Left cardiac atrium (tissue), 4 donors: ENCODE measurements at places on chromosomes 3 and 15.

- no peak for DNase-seq
Observed at GRCh38 chr3:177224414-177224813, 27.1 kb upstream of the TBL1XR1 start.

DNA sequence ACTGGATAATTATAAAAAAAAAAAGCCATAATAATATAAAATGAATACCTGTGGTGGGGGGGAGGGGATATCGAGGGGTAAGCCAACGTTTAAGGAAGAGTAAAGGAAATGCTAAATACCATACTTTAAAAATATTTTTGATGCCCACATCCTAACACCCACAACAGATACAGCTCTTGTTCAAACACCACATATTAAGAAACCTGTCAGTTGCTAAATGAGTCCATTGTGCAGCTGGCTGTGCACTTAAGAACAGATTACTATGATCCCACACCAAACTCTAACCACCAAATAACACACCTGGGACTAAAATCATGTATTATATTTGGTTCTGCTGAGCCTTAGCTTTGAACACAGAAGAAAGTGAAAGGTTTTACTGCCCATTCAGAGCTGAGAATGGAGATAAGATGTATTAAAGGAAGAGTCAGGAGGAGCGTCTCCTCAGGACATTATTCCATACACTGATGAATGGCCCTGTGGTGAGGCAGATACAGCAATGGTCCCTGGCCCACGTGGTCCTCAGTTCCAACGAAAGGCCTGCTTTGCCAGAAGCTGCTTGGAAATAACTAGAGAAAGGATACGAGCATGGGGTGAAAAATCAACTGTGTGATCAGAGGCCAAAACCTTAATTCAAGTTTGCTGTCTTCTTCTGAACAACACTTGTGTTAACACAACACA, 515.4 kb downstream of the FOXP1 start:
- DNase-seq = no peak

DNA sequence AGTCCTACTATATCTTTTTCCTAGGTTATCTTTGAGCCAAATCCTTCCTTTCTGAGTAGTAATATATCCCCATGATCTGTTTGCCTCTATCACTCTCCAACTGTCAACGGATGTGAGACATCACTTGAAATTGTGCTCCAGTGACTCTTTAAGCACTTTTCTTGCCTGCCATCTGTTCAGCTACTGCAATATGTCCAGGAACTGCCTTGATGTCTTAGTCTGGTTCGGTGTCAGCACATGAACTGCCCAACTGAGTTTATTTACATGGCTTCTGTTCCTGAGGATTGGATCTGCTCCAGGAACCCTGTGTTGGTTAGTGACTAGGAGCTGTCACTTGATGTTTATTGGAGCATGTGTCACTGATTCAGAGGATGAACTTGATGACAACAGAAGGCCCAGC, 116.5 kb downstream of the SLC9A9 start:
- no peak for DNase-seq

GRCh38 chr3:102189956-102190723, 244.7 kb upstream of the ZPLD1 start:
- DNase-seq = no peak

DNA sequence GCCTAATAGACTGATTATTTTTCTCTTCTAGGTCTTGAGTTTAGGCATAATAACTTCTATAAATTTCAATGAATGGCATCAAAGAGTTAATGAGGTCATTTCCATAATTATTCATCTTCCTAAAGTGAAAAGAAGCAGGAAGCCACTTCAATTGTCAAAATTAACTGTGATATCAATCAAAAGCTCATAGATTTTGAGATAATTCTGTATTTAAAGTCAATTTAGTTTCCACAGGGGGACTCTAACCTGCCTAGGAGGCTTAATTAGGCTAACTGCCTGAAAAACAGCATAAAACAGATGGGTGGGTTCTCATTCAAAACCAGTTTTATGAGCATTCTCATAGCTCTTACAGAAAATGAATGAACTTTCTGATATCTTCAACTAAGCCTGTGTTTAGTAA, 177.8 kb downstream of the OTOL1 start:
- DNase-seq = no peak

- DNase-seq = no peak
Observed at GRCh38 chr3:195903950-195904290, 4.4 kb downstream of the TNK2 start.

DNA sequence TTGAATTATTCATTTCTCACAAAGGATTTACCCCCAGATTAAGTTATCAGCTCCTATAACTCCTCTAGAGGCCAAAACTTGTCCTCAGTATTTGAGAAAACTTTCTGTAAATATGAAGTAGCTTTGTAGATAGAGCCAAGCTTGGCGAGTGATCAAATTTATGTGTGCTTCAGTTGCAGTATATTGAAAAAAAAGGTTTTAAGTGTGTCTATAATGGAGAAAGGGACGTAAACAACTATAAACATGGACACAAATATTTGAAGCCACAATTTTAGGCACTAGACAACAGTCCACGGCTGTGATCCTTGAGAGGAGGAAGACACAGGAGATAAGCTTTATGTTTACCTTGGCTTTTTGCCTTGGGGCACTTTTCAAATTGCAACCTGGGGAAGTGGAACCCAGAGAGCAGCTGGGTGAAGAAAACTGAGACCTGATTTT, 118.7 kb downstream of the THRB start:
- DNase-seq = no peak

GRCh38 chr3:99873269-99874102, 55.8 kb downstream of the CMSS1 start:
- DNase-seq = no peak

DNA sequence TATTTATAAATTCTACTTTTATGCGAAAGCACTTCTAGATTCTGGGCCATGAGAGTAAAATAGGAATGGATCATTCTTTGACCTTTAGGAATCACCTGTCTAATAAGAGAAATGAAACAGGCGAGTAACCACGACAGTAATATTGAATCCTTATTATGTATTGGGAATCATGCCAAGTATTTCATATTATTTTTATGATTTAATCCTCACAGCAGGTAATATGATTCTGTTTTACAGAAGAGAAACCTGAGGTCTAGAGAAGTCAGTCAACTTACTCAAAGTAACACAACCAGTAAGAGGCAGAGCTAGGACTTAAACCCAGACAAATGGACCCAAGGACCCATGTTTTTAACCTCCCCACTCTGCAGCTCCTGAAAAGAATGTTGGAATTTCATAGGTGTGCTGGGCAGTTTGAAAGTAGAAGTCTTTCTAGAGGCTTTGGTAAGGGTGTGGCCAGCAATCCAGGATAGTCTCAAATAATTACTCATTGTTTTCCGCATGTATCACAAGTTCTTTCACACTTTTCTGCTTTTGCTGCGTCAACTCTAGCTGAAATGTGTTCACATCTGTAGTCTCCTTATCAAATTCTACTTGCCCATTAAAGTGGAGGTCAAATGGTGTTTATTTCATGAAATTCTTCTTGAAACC, 181.7 kb downstream of the TPRG1 start:
- no peak for DNase-seq

- DNase-seq = no peak
Observed at GRCh38 chr3:14228681-14229470, 50.3 kb downstream of the LSM3 start.

- DNase-seq = no peak
Observed at GRCh38 chr3:130900959-130901358, 7.1 kb downstream of the ATP2C1 start.

GRCh38 chr3:18079739-18080138, 337.3 kb upstream of the TBC1D5 start:
- no peak for DNase-seq

- DNase-seq = peak; percentile 54
Observed at GRCh38 chr3:126522363-126522788, 1.6 kb upstream of the CHST13 start.

GRCh38 chr15:51366071-51366470, 24.6 kb downstream of the GLDN start:
- no peak for DNase-seq

DNA sequence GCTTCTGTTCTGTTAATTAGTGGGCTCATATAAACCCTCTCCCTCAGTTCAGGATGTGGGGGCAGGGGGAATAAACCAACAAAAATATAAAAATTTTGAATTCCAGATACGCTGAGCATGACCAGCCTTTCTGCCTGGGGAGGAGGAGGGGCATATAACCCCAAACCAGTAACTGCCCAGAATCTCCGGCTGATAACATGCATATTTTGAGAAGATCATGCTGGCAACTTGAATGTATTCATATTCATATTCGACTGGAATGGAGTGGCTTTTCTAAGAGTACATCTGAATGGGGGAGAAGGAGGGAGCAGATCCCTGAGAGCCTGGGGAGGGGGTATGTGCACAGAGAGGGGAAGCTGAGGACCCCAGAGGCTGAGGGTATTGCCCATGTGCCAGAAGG, 54.5 kb upstream of the LCTL start:
- DNase-seq = no peak

- DNase-seq = no peak
Observed at GRCh38 chr3:159165961-159166360, 364.1 kb downstream of the MFSD1 start.

GRCh38 chr3:22979581-22979980, 223.5 kb upstream of the UBE2E2 start:
- DNase-seq = no peak

DNA sequence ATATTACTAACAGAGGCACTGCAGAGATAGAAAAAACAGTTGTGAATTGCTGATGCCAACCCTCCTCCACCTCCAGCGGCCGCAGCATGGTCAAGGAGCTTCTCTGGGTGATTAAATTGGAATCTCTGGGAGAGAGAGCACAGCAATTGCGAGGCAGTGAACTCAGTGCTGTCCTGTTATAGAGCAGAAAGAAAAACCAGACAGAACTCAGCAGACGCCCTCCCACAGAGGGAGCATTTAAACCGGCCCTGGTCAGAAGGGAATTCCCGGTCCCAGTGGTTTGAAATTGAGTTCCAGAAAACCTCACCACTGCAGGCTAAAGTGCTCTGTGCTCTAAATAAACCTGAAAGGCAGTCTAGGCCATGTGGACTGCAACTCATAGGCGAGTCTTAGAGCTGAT, 175.4 kb downstream of the SQOR start:
- DNase-seq = no peak

GRCh38 chr15:33375236-33375635, 64.5 kb downstream of the RYR3 start:
- DNase-seq = no peak

DNA sequence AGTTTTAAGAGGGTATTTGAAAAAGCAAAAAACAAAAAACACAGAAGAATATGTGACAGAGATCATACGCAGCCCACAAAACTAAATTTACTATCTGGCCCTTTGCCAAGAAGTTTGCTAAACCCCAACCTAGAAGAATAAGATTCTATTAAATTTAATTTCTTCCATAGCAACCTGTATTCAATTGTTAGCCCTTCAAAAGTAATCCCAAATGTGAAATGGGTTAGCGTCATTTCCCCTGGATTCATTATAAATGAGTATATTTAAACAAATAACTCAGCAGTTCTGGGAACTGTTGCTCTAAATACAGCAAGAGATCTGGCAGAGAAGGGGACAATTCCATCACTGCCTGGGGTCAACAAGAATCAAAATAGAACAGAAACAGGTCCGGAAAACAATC, 56.8 kb downstream of the CERS3 start:
- no peak for DNase-seq

GRCh38 chr15:89576417-89576773, 1.1 kb downstream of the TICRR start:
- DNase-seq = no peak

DNA sequence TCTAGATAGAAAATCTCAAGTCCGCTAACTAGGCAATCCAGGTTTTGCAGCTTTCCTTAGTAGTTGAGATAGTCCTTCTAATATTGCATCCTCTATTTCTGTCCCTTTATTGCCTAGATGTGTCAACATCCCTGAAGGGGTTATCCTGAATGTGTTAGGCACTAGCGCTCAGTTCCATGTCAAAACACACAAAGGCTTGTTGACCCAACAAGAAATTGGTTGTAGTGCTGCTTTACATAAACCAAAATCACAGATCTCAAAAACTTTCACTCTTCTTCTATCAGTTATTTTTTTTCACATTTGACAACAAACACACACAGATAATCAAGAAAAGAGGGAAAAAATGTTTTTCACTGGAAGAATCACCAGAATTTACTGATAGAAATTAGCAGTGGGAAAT, 51.4 kb upstream of the SOX2 start:
- DNase-seq = no peak

GRCh38 chr3:71433631-71434030, 149.9 kb downstream of the FOXP1 start:
- no peak for DNase-seq

- no peak for DNase-seq
Observed at GRCh38 chr15:57146506-57147201, 228.2 kb downstream of the TCF12 start.
